ENCODE measurements at places on chromosomes 13 and 19.
A peak's percentile ranks its signal among the peaks of the same experiment; 100 is the strongest.

DNA sequence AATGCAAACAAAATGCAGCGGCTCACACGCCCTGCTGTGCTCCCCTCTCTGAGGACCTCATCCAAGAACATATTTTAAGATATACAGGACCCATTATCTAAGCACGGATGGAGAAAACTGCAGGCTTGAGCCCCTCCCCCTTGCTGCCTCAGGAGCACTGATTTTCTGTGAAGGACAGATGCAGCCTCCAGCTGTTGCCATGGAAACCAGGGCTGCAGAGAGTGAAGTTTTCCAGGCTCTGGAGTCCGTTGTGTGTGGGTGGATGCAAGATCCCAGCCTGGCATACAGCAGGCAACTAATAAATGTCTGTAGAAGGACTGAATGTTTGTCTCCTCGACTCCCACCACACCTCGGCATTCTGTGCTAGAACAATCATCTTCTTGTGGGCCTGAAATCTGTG, 105.6 kb upstream of the PEG3 start:
- no peak for DNase-seq

- DNase-seq, result no peak
Measured at GRCh38 chr19:11452620-11453310, 17.3 kb downstream of the PRKCSH start.

GRCh38 chr19:35797663-35798062, 15.0 kb downstream of the PRODH2 start:
- no peak for DNase-seq

DNA sequence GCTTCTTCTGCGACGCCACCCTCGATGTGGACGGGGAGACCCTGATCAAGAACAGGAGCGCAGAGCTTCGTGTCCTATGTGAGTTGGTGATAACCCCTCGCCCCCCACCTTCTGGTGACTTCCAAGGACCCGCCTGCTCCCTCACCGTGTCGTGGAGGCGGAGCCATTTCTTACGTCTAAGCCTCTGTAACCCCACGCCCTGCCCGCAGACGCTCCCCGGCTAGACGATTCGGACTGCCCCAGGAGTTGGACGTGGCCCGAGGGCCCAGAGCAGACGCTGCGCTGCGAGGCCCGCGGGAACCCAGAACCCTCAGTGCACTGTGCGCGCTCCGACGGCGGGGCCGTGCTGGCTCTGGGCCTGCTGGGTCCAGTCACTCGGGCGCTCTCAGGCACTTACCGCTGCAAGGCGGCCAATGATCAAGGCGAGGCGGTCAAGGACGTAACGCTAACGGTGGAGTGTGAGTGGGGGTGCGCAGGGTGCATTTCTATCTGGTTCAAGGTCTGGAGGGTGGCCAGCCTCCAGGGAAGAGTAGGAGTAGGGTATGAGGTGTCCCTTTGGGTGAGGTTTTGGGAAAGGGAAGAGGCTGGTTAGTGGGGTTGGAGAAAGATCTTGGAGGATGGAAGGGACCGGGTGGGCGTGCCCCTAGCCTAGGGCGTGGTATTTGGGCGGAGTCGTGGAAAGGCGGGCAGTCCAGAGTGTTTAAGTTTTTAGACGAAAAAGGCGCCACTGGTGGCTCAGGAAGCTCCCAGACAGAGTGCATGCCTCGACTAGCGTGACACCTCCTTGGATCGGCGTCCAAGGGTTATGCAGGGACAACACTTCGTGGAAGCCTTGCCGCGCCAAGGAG, 3.3 kb downstream of the ICAM5 start:
- no peak for DNase-seq

- DNase-seq, result no peak
Measured at GRCh38 chr13:77042566-77043177, 15.7 kb upstream of the FBXL3 start.

GRCh38 chr19:49997709-49998108, 27.5 kb downstream of the VRK3 start:
- no peak for DNase-seq

- DNase-seq, result no peak
Measured at GRCh38 chr19:46926170-46927071, 65.6 kb downstream of the ARHGAP35 start.

GRCh38 chr13:39777527-39778061, 122.1 kb downstream of the COG6 start:
- peak; percentile 52 for DNase-seq

DNA sequence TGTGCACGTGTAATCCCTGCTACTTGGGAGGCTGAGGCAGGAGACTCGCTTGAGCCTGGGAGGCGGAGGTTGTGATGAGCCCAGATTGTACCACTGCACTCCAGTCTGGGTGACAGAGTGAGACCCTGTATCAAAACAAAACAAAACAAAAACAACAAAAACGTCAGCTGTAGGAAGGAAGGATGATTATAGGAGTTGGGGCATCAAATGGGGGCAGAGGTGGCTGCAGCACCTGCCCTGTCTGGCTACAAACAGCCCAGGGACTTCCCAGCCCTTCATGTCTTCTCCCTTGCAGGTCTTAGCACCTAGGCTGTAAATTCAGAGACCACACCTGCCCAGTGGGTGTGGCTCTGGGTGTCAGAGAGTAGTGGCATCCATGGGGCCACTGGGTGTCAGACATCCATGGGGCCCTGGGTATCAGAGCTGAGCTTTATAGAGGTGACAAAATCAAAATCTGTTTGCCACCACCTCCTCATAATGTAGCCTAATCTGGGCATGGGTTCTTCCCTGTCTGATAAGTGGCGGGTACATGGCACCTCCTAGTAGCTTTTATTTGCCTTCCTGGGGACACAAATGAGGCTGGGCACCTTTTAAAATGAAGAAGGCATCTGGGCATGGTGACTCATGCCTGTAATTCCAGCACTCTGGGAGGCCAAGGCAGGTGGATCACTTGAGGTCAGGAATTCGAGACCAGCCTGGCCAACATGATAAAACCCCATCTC, 4.7 kb upstream of the B3GNT3 start:
- DNase-seq, result no peak

DNA sequence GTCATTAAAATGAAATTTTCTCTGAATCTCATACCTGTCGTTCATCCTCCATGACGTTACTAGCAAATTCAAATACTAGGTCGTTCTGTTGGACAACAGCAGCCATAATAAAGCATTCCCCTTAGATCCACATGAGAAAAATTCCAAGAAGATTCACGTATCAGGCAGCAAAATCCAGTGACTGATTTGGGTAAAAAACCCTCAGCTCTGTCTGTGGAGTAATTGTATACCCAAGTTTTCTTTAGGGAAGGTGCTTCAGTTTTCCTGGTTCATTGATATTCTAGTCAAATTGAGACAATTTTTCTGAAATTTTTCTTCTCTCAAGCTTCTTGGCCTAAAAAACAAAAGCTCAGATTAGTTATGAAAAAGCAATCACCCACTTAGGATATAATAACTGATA, 37.2 kb downstream of the ELF1 start:
- DNase-seq, result no peak

DNA sequence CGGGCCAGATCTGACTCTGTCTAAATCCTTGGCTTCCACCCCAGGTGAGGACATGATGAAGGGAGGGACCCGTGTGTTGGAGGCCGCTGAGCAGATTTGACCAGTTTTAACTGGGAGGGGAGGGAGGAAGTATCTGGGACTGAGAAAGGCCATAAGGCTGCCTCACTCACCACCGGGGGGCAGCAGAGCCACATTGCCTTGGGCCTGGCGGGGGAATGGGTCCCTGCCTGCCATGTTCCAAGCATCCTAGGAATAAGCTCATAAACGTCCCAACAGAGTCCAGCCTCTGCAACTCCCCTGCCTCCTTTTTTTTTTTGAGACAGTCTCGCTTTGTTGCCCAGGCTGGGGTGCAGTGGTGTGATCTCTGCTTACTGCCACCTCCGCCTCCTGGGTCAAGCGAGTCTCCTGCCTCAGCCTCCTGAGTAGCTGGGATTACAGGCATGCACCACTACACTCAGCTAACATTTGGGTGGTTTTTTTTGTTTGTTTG, 15.5 kb downstream of the MAST3 start:
- peak; percentile 63 for DNase-seq

DNA sequence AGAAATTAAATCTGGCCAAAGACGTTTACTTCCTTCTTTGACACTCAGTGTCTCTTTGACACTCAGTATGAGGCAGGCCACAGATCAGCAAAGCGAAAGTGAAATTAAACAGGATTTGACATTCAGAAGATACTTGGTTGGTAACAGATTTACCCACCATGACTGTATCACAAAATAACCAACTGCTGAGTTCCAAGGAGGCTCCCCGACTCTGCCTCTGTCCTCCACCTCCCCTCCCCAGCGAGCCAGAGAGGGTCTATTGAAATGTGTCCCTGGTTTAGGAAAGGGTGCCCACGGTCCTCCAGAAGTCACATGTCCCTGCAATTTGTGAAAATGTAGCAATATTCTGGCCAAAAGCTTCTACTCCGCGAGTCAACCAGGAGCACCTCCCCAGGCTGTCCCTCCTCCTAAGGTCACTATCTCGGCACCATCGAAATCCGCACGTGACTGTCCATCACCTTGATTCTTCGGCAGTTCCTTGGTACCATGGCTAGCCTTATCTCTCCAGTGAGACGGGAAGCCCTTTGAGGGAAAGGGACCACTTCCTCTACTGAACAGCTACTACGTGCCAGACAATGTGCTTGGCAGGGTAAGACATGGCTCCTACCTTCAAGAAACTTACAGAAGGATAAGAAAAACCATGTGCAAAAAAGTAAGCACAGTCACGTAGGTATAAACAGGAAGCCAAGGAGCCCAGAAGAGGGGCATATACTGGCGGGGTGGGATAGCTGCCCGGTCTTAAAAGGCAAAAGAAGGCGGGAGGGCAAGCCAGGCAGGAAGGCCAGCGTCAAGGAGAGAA, 1.5 kb downstream of the N4BP2L1 start:
- DNase-seq, result no peak

- DNase-seq, result no peak
Measured at GRCh38 chr13:21625366-21625765, 21.4 kb upstream of the MICU2 start.

GRCh38 chr19:18644196-18645034, 7.6 kb downstream of the KLHL26 start:
- DNase-seq, result no peak

GRCh38 chr13:76950101-76950500, 1.8 kb downstream of the ACOD1 start:
- DNase-seq, result no peak

- no peak for DNase-seq
Measured at GRCh38 chr19:7778081-7778480, 15.0 kb downstream of the CLEC4M start.

DNA sequence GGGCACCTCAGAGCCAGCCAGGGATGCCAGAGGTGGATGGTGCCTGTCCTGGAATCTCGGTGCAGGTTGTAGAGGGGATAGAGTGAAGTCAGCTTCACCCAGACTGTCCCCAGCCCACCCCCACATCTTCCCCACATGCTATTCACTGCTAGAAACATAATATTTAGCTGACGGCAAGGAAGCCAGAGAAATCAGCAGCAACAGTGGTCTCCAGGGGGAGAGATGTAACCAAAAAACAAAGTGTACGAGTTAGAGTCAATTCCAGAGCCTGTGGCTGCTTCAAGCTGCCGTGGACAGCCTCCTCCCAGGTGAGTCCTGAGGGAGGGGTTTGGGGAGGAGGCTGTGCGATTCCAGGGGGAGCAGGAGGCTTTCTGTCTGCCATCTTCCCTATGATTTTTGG, 97.6 kb downstream of the ZNF536 start:
- DNase-seq, result no peak

GRCh38 chr19:39350156-39350555, 7.9 kb downstream of the SAMD4B start:
- no peak for DNase-seq

All from SW 1271 (cell line).